ENCODE measurements at places on chromosomes 16 and 17.

DNA sequence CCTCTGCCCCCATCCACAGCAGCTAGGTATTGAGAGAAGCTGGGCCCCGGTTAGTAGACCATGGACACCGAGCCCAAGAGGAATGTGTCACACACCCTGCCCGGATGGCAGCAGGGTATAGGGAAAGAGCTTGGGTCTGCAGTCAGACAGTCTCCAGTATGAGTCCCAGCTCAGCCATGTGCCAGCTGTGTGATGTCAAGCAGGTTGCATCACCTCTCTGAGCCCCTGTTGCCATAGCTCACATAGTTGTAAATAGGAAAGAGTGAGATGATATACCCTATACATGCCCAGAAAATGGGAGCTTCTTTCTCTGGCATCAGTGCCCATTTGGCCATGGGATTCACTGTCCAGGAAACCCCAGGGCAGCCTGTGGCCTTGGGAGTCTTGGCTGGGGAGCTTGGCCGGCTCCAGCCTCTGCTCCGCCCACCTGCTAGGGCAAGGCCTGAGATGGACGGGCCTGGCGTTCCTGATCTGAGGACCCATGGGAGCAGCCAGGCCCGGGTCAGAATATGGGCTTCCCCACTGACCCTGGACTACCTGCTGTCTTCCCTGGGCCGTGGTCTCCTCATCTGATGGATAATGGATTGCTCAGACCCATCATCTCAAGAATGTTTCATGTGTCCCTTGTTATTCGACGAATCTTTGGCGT lies 13.2 kb downstream of the CD300LG start:
- no peak for DNase-seq

GRCh38 chr16:82011199-82011641 lies at the start of gene SDR42E1:
SDR42E1 (minus strand) TSS chr16:82011470; CDS start chr16:82000858, 10,612 bp downstream.
- DNase-seq = no peak

DNA sequence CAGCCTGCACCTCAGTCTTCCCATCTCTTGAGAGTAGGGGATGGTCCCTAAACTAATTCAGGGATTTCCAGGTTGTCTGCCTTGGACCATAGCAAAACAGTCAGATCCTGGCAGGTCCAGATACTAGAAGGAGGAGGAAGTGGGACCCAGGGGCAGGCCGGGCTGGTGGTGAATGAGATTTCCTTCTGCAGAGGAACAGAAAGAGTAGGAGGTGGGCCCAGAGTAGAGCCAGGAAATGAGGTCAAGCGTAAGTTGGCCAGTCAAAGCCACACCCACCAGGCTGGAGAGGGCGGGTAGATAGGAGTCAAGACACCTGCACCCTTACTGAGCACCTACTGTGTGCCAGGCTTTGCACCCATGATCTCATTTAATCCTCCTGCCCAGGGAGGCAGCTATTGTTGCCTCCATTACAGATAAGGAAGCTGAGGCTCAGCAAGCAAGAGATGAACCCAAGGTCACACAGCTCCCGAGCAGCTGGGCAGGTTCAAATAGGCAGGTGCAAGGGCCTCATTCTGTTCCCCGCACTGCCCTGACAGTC lies 2.6 kb downstream of the CDH5 start:
- DNase-seq = no peak

DNA sequence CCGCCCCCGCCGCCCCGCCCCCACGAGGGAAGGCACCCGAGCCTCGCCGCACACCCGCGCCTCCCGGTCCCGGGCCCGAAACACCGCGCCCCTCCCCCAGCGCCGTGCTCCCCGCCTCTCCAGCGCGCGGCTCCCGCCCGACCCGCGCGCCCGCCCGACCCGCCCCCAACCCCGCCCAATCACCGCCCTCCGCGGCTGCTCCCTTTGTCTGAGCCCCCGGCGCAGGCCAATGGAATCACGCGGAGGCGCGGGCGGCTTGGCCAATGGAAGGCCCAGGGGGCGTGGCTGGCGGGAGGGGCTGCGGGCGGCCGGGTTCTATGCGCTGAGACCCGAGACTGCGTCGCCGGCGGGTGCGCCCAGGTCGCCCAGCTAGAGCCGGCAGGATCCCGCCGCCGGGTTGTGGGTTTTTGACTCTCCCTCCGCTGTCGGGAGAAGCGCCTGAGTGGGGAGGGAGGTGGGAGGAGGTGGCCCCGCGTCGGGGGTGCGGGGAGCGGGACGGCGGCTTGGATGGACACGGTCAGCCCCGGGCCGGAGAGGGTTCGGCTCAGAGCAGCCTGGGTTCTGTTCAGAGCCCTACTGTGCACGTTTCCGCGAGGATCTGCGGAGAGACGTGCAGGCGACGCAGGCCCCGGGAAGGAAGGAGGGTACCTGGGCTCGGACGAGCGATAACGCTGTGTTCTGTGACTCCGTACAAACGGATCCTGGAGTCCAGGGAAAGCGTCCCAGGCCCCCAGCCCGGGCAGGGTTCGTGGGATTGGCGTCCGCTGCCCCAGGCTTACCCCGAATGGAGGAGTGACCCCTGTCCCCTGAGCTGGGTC lies 49.0 kb upstream of the BAHCC1 start:
- DNase-seq = peak; percentile 91

- no peak for DNase-seq
Measured at GRCh38 chr17:73231395-73231794, 30.3 kb downstream of the CPSF4L start.

- DNase-seq = no peak
Measured at GRCh38 chr16:785563-786535, 2.3 kb downstream of the RPUSD1 start.

DNA sequence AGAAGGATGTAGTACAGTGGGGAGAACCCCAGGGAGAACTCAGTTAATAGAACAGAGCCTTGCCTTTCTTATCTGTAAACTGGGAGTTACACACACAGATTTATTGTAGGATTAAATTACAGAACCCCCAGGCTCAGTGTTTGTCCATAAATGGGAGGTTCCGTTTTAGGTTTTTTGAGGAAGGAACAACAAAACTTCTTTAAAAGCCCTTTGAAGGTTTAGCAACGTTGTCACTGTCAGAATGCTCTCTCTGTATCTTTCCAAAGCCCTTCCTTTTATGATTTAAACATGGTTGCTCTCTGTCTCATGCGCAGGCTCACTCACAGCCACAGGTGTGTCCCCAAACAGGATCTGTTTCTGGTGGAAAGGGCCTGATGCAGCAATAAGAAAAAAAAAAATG lies 9.4 kb upstream of the GNA13 start:
- DNase-seq = no peak
